ENCODE measurements at places on chromosomes 2 and 18.

DNA sequence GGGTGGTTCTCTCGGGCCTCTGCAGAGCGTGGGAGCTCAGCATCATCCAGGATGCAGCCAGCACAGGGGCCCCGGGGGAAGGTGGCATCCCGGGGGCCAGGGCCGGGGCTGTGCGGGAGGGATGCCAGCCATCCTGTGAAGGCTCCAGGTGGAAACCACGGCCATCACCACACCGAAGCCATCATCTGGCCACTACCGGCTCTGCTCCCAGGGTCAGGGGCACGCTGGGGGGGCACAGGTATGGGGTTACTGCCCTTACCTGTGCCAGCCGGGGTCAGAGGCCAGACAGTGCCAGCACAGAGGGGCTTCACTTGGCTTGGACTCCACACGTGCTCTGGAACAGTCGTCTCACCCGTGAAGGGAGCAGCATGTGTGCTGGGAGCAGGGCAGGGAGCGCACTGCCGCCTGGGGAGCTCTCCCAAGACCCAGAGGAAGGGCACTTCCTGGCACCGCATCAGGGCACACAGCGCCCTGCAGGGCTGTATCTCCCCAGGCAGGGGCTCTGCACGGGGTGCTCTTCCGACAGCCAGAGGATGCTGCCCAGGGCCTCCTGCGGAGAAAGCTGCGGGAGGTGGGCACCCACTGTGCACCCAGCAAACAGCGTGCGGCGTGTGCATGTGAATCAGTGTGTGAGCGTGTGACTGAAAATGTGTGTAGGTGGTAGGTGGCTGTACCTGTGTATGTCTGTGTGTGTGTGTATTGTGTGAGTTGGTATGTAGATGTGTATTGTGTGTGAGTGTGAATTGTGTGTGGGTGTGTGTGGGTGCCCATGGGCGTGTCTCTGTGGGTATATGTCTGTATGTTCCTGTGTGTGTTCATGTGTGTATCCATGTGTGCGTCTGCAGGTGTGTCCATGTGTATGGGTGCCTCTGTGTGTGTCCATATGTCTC is 75.0 kb downstream of the PTGR3 start:
- no peak for DNase-seq

- no peak for DNase-seq
These were observed 42.0 kb downstream of the CTIF start for GRCh38 chr18:48580782-48581181.

DNA sequence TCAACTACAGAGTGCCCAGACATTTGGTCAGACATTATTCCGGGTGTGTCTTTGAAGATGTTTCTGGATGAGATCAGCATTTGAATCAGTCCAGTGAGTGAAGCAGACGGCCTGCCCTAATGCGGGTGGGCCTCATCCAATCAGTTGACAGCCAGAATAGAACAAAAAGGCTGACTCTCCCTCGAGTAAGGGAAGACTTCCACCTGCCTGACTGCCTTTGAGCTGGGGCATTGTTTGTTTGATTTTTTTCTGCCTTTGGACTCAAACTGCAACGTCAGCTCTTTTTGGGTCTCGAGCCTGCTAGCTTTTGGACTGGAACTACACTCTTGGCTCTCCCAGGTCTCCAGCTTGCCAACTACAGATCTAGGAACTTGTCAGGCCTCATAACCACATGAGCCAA is 111.7 kb upstream of the AGAP1 start:
- no peak for DNase-seq

GRCh38 chr18:73962256-73962655 is 185.4 kb downstream of the FBXO15 start:
- no peak for DNase-seq

- no peak for DNase-seq
These were observed 510.1 kb upstream of the SLC8A1 start for GRCh38 chr2:40962026-40962425.

DNA sequence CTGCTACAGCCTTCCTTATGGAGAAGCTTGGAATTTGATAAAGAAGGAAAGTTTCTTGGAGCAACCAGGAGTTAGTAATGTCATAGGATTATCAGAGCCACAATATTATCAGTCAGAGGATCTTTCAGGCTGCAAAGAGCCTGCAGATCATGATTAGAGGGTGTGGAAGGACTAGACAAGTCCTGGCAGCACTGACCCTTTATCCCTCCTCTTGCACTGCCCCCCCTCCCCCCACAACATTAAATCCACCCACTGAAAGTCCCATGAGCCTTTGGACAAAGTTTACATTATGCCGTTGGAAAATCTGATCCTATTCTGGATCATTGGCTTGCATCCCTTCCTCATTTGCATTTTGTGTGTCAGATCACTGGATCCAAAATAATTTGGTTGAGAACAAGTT is 18.7 kb upstream of the IMPA2 start:
- DNase-seq = no peak

- DNase-seq = no peak
These were observed 259.2 kb downstream of the SLC4A3 start for GRCh38 chr2:219886615-219887014.

Data from stimulated activated naive CD4-positive, alpha-beta T cell (primary cell).